ENCODE measurements at places on chromosomes 3 and 15. TPM values are rescaled to one million over a fixed set of nuclear protein-coding genes. Genes with fewer than 3 reads are reported as not detected.

DNA sequence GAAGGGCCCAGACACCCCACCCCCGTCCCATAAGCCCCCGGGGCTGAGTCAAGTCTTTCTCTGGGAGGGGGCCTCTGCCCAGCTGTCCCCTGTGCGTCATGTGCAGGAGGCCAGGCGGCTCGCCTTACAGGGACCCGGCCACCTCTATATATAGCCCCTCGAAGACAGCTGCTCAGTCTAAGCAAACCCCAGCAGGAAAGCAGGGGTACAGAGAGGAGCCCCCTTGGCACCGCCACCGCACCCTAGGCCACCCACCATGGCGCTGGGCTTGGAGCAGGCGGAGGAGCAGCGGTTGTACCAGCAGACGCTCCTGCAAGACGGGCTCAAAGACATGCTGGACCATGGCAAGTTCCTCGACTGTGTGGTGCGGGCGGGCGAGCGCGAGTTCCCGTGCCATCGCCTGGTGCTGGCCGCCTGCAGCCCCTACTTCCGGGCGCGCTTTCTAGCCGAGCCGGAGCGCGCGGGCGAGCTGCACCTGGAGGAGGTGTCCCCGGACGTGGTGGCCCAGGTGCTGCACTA lies at the start of gene KLHL40:
Gene KLHL40 (plus strand): TSS at position 175 of the 519 bp plus-strand sequence. CDS start 82 bp downstream, at position 257.
- no peak for DNase-seq
- H3K4me1 ChIP-seq = peaks cover 22% of the 10 kb centered on the region
- H3K27ac ChIP-seq = no peak within 1 kb of the TSS
- peak within 1 kb of the TSS; percentile 77 for H3K4me3 ChIP-seq
- H3K36me3 ChIP-seq = no peaks in the 10 kb centered on the region

GRCh38 chr3:30586806-30587486 lies 19.5 kb upstream of the TGFBR2 start:
- no peak for DNase-seq
- H3K4me3 ChIP-seq = no peak overlapping the region

GRCh38 chr15:100601163-100601562 lies 821 bp downstream of the LINS1 start:
- H3K4me1 ChIP-seq = peaks cover 32% of the 10 kb centered on the region
- no peak overlapping the region for H3K27ac ChIP-seq
- H3K36me3 ChIP-seq = peaks cover 8% of the 10 kb centered on the region
- peak; percentile 43 for DNase-seq
- no peak overlapping the region for H3K4me3 ChIP-seq

DNA sequence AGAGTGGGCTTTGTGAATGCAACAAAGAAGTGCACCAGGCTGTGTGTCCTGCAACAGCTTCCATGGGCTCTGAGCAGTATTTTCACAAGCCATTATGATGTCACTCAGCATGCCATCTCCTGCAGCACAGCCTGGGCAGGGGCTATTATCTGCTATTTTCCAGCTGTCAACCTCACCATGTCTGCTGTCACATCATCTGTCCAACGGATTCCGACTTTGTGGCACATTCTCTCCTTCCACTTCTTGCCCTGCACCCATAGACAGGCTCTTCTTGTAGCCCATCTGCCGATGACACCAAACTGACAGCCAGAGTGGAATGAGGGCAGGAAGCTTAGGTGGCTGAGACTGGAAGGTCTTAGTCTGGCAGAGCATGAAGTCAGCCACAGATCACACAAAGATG lies 691.9 kb downstream of the NTRK3 start:
- peaks cover 3% of the 10 kb centered on the region for H3K4me1 ChIP-seq
- H3K4me3 ChIP-seq = no peak overlapping the region
- H3K27ac ChIP-seq = no peak overlapping the region
- no peaks in the 10 kb centered on the region for H3K36me3 ChIP-seq
- no peak for DNase-seq

DNA sequence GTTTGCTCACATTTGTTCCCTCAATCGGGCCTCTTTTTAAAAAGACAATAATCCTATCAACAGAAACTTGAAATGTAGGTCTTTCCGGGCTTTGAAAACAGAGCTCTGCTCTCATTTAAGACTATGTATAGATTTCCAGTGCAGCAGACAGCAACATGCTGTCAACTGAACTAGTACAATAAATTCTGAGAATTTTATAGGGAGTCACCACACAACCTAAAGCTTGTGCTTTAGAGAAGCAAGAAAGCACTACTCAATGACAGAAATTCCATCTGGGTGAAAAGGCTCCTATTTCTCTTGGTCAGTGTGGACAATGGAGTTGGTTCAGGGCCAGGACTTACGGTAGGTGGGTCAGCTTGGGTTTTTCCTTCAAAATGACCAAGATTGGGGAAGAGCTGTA lies 583.5 kb downstream of the ROBO1 start:
- no peaks in the 10 kb centered on the region for H3K27me3 ChIP-seq
- H3K4me3 ChIP-seq = no peak overlapping the region
- H3K27ac ChIP-seq = no peak overlapping the region
- no peaks in the 10 kb centered on the region for H3K36me3 ChIP-seq

GRCh38 chr3:11724615-11725339 lies 81.1 kb upstream of the VGLL4 start:
- DNase-seq = peak; percentile 4
- H3K27ac ChIP-seq = peak overlapping the region; percentile 85
- peaks cover 6% of the 10 kb centered on the region for H3K4me1 ChIP-seq
- H3K4me3 ChIP-seq = peak overlapping the region; percentile 3

DNA sequence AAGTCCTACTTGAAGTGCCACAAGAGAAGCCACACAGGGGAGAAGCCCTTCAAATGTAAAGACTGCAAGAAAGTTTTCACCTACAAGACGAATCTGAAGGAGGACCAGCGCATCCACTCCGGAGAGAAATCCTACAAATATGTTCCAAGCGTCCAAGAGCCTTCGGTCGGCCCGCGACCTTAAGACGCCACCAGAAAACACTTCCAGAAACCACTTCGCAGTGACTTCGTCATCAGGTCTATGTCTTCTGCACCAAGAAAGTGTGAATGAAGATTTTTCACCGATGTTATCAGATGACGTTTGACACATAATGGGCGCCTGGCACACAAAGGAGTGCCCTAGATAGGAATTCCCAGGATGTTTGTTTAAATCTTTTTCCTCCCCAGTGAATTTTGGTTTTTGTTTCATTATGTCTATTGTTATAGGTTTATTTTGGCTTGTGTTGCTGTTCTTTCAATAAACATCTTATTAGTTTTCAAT lies 24.1 kb upstream of the ARPIN start:
- H3K36me3 ChIP-seq = no peaks in the 10 kb centered on the region
- H3K4me3 ChIP-seq = peak overlapping the region; percentile 28
- H3K27ac ChIP-seq = no peak overlapping the region
- H3K27me3 ChIP-seq = peaks cover 4% of the 10 kb centered on the region
- DNase-seq = no peak

GRCh38 chr3:177928172-177928873 lies 607.9 kb upstream of the KCNMB2 start:
- H3K27me3 ChIP-seq = no peaks in the 10 kb centered on the region
- no peaks in the 10 kb centered on the region for H3K36me3 ChIP-seq
- no peak overlapping the region for H3K4me3 ChIP-seq
- H3K4me1 ChIP-seq = peaks cover 25% of the 10 kb centered on the region

DNA sequence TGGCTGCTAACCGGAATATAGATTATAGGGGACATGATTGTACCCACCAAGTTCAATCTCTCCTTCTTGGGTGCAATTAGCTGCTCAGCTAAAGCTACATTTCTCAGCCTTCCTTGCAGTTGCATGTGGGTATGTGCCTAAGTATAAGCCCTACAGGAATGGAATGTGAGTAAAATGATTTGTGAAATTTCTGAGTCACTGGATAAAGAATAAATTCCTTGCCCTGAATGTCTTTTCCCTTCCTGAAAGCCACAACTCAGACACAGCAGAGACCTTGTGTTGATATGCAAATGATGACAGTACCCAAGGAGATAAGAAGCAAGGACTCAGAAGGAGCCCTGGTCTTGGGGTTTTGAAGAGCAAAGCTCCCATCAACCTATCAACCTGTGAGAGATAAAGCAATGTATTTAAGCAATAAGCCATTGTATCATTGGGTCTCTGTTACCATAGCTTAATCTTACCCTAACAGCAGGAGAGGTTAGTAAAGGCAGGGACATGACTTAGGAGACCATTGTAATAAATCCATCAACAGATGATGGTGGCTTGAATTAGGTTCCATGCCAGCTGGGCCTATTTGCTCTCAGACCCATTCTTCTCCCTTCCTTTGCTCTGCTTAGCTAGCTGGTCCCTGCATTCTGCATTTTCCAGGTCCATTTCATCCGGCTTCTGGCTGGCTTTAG lies 25.6 kb upstream of the ZNF280D start:
- H3K4me3 ChIP-seq = no peak overlapping the region
- H3K36me3 ChIP-seq = no peaks in the 10 kb centered on the region
- H3K4me1 ChIP-seq = no peaks in the 10 kb centered on the region
- H3K27ac ChIP-seq = no peak overlapping the region
- no peak for DNase-seq
- H3K27me3 ChIP-seq = peaks cover 28% of the 10 kb centered on the region

DNA sequence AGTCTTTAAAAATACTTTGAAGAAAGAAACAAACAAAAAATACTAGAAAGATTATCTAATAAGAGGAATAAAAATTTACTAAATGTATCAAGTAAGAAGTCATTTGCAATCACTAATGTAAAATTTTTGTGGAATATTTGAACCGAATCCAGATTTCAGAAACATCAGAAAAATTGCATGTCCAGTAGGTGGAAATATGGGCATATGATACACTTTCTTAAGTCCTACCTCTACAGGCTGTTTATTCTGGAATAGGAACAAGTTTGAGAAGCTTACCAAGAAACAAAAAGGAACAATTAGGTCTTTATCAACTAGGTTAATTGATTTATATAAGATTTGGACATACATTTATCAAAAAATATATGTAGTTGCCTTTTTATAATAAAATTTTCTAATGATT lies 292.9 kb upstream of the ROBO1 start:
- DNase-seq = no peak
- no peak overlapping the region for H3K27ac ChIP-seq
- no peaks in the 10 kb centered on the region for H3K27me3 ChIP-seq
- no peaks in the 10 kb centered on the region for H3K4me1 ChIP-seq
- peaks cover 5% of the 10 kb centered on the region for H3K36me3 ChIP-seq

Gene NR2E3
- not detected for total RNA-seq

Gene CMTM7
- 72.3 TPM for total RNA-seq

Gene MOBP
- total RNA-seq = 0.34 TPM

Gene SERINC4
- total RNA-seq = 0.14 TPM

Gene MCF2L2
- 7.6 TPM for total RNA-seq
